ENCODE measurements at places on chromosomes 2 and 18.

DNA sequence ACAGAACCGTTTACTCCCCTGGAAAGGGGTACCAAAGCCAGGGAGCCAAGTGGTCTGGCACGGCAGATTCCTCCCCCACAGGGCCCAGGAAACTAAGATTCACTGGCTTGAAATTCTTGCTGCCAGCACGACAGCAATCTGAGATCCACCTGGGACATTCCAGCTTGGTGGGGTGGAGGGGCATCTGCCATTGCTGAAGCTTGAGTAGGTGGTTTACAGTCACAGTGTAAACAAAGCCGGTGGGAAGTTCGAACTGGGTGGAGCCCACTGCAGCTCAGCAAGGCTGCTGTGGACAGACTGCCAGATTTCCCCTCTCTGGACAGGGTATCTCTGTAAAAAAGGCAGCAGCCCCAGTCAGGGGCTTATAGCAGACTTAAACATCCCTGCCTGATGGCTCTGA lies 901.7 kb upstream of the LRRTM1 start:
- no peak for DNase-seq

DNA sequence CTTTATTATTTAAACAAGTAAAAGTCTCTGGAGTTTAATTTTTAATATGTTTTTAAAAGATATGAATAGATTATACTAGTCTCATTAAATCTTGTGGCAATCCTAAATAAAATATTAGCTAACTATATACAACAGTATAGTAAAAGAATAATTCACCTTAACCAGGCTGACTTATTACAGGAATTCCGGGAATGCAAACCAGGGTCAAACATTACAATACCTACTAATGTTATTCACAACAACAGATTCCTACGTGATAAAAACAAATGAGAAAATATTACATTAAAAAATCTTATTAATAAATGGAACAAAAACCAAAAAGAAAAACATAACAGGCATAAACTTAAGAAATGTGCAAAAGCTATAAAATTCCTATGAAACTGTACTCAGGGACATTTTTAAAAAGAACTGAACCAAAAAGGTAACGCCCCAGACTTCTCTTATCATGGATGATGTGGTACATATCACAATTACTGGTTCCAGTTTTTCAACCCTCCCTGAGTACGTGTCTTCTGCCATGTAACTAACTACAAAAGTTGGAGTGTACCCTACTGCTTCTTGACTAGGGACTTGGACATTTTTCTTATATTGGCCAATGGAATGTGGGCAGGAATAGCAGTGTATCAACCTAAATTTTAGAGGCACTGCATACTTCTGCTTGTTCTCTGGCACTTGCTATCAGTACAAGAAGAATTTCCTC lies 20.2 kb downstream of the TTC21B start:
- no peak for DNase-seq

- DNase-seq = peak; percentile 37
Observed at GRCh38 chr2:9972621-9973479, 21.4 kb downstream of the GRHL1 start.

GRCh38 chr18:27298214-27298804 lies 113.2 kb upstream of the CHST9 start:
- DNase-seq = peak; percentile 17

GRCh38 chr2:208265371-208265800 lies 669 bp upstream of the PIKFYVE start:
- DNase-seq = peak; percentile 19
